ENCODE measurements at places on chromosomes 1 and 21.

DNA sequence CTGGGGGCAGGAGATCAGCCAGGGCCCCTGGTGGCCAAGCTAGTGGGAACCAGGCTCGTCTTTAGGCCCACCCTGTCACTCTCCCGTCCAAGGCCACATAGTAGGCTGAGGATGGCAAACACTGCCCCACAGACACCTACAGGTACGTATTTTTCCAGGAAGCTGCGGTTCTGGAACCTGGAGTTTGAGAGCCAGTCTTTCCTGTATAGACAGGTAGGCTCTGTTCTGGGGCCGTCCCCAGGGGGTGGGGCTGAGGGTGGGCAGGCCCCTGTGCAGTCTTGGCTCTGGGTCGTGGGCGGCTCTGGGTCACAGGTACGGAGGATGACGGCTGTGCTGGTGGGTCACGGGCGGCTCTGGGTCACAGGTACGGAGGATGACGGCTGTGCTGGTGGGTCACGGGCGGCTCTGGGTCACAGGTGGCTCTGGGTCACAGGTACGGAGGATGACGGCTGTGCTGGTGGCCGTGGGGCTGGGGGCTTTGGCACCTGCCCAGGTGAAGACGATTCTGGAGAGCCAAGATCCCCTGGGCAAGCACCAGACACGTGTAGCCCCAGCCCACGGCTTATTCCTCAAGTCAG lies 2.2 kb downstream of the PUSL1 start:
- DNase-seq = no peak

GRCh38 chr1:7705048-7705907 lies 65.8 kb upstream of the VAMP3 start:
- peak; percentile 46 for DNase-seq

DNA sequence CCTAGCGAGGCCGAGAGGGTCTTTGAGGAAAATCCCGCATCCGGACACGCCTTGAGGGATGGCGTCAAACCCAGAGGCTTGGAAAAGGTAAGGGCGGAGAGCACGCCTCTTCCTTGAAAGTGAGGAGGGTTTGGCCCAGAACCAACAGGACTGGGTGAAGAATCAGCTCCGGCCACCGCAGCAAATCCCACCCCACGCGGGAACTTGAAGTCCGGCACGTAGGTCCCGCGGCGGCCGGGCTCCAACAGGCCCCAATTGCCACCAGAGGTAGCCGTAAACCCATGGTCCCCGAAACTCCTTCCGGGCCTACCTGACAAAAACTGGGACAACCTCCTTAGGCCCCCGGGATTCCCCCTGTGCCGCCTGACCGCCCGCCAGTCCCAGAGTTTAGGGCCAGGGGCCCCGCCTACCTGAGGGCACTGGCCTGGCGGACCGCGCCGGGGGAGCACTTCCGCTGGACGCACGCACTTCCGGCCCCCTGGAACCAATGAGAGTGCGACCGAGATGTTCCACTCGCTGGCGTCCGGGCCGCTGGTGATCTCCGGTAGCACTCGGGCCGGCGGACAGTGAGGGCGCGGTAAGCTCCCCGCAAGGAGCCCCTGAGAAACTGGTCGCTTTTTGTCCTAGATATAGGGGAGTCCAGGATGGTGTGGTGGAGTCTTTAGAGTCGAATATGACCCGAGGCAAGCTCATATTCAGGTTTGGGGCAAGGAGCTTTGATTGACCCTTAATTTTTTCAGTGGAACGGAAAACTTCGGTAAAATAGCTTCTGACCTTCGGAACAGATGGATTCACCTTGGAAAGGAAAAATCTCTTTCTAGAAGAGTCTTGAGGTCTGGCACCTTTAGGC lies at the start of the genes LZIC and NMNAT1:
Gene LZIC, minus strand, starts transcription at position 453 of the 850 bp plus-strand sequence. CDS start 6,772 bp downstream, outside the sequence.
Gene NMNAT1, plus strand, starts transcription at position 537 of the 850 bp plus-strand sequence. CDS start 28,599 bp downstream, outside the sequence.
- peak; percentile 85 for DNase-seq

DNA sequence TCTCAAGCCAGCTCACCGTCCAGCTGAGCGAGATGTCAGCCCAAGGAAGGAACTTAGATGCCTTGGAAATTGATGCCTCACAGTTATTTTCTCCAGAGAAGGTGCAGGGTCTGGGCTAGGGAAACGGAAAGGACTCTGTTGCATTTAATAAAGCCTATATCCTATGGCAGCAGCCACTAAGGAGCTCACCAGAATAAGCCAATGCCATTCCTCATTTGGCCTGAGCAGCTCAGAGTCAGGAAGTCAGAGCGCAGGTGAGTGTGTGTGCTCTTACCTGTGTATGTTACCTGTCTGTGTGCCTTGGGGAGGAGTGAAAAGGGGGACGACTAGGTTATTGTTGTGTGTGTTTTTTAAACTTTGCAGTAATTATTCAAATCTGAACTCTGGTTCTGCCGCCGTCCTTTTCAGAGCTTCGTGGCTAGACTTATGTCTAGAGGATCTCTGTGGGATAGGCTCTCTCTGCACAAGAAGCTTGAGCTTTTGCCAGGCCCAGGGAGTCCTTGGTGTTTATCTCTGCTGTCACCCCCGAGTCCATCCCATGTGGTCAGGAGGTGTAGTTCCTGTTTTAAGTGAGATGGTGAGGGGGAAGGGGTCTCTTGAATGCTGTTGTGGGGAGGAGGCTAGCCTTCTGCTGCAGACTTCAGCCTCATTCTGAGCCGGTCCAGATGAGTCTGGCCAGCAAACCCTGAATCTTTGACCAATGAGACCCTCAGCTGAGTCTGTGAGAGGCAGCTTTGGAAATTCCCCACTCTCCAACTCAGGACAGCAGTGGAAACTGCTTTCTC lies 2.4 kb downstream of the TMCC2 start:
- no peak for DNase-seq

- DNase-seq = no peak
Measured at GRCh38 chr1:17212009-17212408, 7.1 kb downstream of the PADI1 start.

GRCh38 chr1:34690269-34690668 lies 64.6 kb upstream of the GJB5 start:
- no peak for DNase-seq

DNA sequence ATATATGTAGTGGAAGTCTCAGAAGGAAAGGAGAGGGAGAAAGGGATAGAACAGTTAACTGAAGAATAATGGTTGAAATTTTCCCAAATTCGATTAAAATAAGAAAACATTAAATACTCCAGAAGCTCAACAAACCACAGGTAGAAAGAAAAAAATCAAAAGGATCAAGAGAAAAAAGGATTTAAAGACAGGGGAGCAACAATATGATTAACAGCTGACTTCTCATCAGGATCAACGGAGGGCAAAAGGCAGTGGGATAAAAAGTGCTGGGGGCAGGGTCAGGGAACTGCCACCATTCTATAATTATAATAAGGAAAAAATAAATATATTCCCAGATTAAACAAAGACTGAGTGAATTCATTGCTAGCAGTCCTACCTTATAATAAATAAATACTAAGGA lies 55.3 kb downstream of the CDKN2C start:
- DNase-seq = no peak

DNA sequence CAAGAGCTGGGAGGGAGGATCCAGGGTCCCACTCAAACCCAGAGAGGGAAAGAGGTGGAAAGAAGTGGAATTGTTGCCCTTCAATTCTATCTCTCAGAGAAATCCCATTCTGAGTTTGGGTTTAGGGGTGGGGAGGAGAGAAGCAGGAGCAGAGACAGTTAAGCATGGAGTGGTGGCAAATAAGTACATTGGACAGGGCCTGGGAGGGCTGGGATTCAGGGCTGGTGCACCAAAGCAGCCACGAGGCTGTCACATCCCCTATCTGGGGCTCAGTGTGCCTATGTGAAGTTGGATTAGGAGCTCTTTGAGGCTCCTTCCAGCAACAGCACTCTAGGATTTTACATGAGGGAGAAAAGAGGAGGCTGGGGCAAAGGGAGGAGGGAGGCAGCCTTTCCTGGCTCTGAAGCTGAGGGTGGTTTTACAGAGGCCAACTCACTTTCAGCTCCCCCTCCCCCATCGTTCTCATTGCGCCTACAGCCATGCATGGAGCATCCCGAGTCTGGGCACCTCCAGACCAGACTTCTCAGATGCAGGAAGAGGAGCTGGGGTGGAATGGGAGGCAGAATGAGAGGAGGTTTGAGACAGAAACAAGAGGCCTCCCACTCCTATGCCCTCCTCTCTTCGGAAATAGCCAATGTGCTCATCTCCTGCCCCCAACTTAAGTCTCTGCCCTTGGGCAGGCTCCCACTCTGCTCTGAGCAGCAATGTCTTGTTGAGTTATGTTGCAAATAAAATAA lies 3.0 kb upstream of the SYT6 start:
- no peak for DNase-seq

All from activated CD4-positive, alpha-beta T cell treated with anti-CD3 and anti-CD28 coated beads, Interleukin-2, amount 50 U/mL, for 1 hour (primary cell).